ENCODE measurements at places on chromosomes 12 and 14. TPM values are rescaled to one million over a fixed set of nuclear protein-coding genes. Genes with fewer than 3 reads are reported as not detected.
A peak's percentile ranks its signal among the peaks of the same experiment; 100 is the strongest.

Gene PLEKHG7
- not detected for total RNA-seq

DNA sequence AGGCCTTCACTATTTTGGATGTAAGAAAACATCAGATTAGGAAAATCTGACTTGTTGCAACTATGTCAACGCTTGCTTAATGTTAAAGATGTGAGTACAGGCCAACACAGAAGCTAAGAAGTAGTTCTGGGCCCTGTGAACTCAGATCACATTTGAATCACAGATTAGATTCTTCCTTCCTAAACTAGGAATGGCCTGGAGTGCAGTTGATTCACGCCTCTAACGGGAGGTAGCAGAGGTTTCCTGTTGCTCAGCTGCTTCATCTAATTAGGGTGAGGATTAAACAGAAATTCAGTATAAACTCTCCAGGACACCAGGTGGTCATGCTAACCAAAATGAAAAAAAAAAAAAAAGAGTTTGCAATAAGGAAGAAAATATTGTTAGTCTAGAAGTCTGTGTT lies 314.3 kb downstream of the TRHDE start:
- no peak overlapping the region for H3K4me3 ChIP-seq

DNA sequence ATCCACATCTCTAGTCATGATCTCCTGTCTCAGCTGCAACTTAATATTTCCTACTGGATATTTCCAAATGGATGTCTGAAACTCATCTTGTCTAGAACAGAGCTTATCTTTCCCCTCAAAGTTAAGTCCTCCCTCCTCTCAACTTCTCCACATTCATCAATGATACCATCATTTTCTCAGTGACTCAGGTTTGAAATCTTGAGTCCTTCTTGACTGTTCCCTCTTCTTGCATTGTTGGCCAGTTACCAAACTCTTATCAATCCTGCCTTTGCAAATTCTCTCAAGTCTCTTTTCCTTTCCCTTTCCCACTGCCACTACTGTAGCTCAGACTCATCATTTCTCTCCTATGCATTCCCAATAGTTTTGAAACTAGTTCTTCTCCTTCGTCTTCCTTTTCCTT lies 14.3 kb upstream of the CHURC1 start:
- no peaks in the 10 kb centered on the region for H3K4me1 ChIP-seq
- H3K4me3 ChIP-seq: no peak overlapping the region
- no peak overlapping the region for H3K27ac ChIP-seq
- no peaks in the 10 kb centered on the region for H3K36me3 ChIP-seq

GRCh38 chr14:99596071-99596627 lies 7.9 kb downstream of the CCDC85C start:
- no peaks in the 10 kb centered on the region for H3K27me3 ChIP-seq
- H3K4me3 ChIP-seq: no peak overlapping the region
- no peaks in the 10 kb centered on the region for H3K36me3 ChIP-seq
- no peak for DNase-seq

Gene NPFF
- total RNA-seq: 0.57 TPM

GRCh38 chr14:88518592-88519512 lies 36.0 kb downstream of the PTPN21 start:
- no peak overlapping the region for H3K4me3 ChIP-seq
- DNase-seq: no peak
- H3K4me1 ChIP-seq: no peaks in the 10 kb centered on the region
- peaks cover 27% of the 10 kb centered on the region for H3K27me3 ChIP-seq
- H3K27ac ChIP-seq: no peak overlapping the region

Gene CCDC196
- not detected for total RNA-seq

- peaks cover 7% of the 10 kb centered on the region for H3K27me3 ChIP-seq
- no peaks in the 10 kb centered on the region for H3K4me1 ChIP-seq
- no peak overlapping the region for H3K27ac ChIP-seq
- no peak overlapping the region for H3K4me3 ChIP-seq
Observed at GRCh38 chr14:88232771-88233170, 90.3 kb downstream of the KCNK10 start.

GRCh38 chr12:108266131-108266530 lies 73.0 kb downstream of the CMKLR1 start:
- peaks cover 4% of the 10 kb centered on the region for H3K27me3 ChIP-seq
- H3K4me3 ChIP-seq: no peak overlapping the region
- no peak overlapping the region for H3K27ac ChIP-seq
- H3K36me3 ChIP-seq: no peaks in the 10 kb centered on the region
- no peak for DNase-seq
- H3K4me1 ChIP-seq: no peaks in the 10 kb centered on the region

- no peaks in the 10 kb centered on the region for H3K27me3 ChIP-seq
- H3K36me3 ChIP-seq: no peaks in the 10 kb centered on the region
- H3K4me1 ChIP-seq: no peaks in the 10 kb centered on the region
- H3K4me3 ChIP-seq: no peak overlapping the region
- DNase-seq: no peak
Observed at GRCh38 chr14:41343857-41344256, 262.8 kb upstream of the LRFN5 start.

Gene NRIP2
- not detected for total RNA-seq

Gene LMO3
- not detected for total RNA-seq

DNA sequence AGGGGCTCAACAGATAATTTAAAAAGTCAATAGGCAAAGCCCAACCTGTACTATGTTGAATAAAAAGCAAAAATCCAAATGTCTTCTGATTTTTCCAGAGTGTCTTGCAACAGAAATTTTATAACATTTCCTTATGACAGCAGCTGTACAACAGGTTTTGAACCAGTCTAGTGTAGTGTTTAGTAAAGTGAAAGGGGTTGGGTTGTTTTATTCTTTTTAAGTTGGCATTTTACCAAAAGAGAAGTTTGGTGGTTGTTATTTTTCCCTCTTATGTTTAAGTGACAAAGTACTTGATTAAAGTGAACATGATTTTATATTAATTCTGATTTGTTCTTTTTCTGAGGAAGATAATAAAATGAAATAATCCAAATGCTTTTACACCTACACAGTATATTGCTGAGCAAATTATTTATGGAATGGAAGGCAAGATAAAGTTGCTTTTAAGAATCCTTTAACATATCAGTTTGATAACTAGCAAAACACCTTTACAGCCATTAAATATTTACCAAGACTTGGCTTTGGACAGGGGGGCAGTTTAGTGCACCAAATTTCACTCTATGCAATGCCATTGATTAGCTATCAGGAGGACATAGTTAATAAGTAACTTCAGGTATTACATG lies 128.9 kb downstream of the FOXA1 start:
- no peaks in the 10 kb centered on the region for H3K27me3 ChIP-seq
- H3K4me3 ChIP-seq: no peak overlapping the region
- DNase-seq: no peak
- no peak overlapping the region for H3K27ac ChIP-seq
- H3K36me3 ChIP-seq: no peaks in the 10 kb centered on the region

GRCh38 chr14:100688598-100689461 lies 37.9 kb upstream of the DLK1 start:
- no peak overlapping the region for H3K4me3 ChIP-seq
- no peaks in the 10 kb centered on the region for H3K4me1 ChIP-seq
- H3K36me3 ChIP-seq: no peaks in the 10 kb centered on the region
- H3K27me3 ChIP-seq: no peaks in the 10 kb centered on the region

Gene RBP5
- not detected for total RNA-seq

DNA sequence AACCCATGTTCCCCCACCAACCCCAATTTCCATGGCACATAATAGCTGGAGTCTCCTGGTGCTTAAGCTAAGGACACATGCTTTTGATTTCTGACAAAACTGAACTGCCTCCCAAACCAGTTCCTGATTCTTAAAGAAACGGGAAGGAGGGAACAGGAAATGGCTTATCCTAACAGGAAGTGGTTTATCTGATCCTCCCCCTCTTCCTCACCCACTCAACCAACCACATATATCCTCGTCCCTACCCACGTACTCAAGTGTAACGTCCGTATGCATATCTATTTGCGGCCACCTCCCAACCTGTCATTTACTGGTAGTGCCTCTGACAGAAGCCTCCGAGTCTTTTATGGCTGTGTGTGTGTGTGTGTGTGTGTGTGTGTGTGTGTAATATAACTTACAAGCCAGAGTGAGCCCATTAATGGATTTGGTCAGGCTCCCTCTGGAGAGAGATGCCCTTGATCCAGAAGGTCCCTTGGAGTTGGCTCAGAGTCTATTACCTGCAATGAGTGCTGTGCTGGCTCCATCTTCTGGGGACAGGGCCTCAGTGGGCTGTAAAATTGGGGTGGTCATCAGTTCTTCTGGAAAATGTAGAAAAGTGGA lies 7.7 kb downstream of the DAZAP2 start:
- H3K27me3 ChIP-seq: no peaks in the 10 kb centered on the region
- H3K36me3 ChIP-seq: peaks cover 26% of the 10 kb centered on the region
- peak overlapping the region; percentile 32 for H3K4me3 ChIP-seq
- peak; percentile 82 for DNase-seq
- peak overlapping the region; percentile 77 for H3K27ac ChIP-seq

Gene CIDEB
- total RNA-seq: 21.8 TPM

GRCh38 chr12:12147111-12147510 lies 76.4 kb downstream of the BCL2L14 start:
- H3K36me3 ChIP-seq: no peaks in the 10 kb centered on the region
- peaks cover 4% of the 10 kb centered on the region for H3K27me3 ChIP-seq
- H3K27ac ChIP-seq: no peak overlapping the region
- no peak for DNase-seq

DNA sequence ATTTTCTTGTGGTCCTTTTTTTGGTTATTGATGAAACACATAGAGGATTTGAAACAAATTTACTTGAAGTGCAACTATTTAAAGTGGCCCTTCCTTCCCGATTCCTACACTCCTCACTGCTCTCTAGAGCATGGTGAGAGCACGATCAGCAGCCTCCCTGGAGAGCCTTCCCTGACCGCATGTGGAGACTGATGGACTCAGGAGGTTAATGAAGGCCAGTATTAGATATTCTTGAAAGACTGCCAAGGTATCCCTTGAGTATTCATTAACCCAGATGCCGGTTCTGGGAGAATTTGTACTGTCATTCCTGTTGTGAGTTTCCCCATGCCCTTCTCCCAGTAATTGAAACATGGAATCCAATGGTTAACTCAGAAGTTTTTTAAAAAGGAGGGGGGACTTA lies 102.8 kb upstream of the FGD4 start:
- DNase-seq: no peak
- no peaks in the 10 kb centered on the region for H3K4me1 ChIP-seq
- no peak overlapping the region for H3K27ac ChIP-seq
- H3K36me3 ChIP-seq: no peaks in the 10 kb centered on the region
- no peak overlapping the region for H3K4me3 ChIP-seq

DNA sequence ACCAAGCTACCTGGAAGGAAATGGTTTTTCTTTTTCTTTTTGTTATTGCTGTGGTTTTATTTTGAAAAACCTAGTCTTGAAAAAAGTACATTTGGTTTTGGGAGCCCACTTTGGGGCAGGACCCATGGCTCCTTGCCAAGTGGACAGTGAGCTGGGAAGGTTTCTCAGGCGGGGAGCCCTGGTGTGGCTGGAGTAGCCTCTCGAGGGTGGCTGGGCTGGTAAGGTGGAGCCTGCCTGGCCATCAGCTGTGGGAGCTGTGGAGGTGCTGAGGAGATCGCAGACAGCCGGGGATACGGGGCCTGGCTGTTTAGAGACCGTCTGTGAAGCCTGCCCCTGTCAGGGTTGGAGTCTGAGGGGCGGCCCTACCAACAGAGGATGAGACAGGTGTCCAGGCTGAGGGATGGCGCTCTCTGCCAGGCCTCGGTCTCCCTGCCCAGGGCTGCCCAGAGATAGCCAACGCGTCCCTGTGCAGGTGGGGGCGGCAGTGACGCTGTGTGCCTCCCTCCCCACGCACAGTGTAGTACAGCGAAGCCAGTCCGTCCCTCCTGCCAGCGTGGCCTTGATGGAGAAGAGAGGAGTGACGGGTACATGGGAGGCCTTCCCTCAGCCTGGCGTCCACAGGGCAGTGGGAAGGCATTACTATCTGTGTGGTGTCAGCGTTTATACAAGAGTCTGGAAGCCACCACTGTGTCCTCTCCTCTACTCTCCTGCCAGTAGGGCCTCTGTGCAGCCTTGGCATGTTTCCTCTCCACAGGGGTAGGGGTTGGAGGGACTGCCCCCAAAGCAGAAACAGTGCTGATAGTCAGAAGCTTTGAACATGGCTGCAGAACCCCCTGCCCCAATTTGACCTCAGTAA lies 5.9 kb downstream of the RIN3 start:
- H3K27ac ChIP-seq: no peak overlapping the region
- no peak overlapping the region for H3K4me3 ChIP-seq
- no peak for DNase-seq
- peaks cover 26% of the 10 kb centered on the region for H3K27me3 ChIP-seq
- peaks cover 23% of the 10 kb centered on the region for H3K4me1 ChIP-seq

Gene BBOF1
- 0.72 TPM for total RNA-seq

DNA sequence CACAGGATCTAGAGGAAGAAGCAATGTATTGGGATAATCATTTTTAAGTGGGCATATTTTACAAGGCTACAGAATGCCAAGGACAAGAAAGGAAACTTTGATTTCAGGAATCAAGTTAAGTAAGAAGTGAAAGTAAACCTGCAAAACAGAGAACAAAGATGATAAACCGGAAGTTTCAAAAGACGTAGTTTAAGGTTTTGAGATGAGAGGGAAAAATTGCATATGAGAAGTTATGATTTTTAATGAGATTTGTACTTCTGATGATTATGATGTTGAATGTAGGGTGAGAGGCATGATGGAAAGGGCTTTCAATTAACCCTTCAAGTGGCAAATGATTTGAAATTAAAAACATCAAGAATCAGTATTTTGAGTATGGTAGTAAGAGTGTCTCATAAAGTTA lies 134.9 kb downstream of the CAPZA3 start:
- no peaks in the 10 kb centered on the region for H3K36me3 ChIP-seq
- H3K27me3 ChIP-seq: no peaks in the 10 kb centered on the region
- no peak overlapping the region for H3K27ac ChIP-seq
- H3K4me3 ChIP-seq: no peak overlapping the region

DNA sequence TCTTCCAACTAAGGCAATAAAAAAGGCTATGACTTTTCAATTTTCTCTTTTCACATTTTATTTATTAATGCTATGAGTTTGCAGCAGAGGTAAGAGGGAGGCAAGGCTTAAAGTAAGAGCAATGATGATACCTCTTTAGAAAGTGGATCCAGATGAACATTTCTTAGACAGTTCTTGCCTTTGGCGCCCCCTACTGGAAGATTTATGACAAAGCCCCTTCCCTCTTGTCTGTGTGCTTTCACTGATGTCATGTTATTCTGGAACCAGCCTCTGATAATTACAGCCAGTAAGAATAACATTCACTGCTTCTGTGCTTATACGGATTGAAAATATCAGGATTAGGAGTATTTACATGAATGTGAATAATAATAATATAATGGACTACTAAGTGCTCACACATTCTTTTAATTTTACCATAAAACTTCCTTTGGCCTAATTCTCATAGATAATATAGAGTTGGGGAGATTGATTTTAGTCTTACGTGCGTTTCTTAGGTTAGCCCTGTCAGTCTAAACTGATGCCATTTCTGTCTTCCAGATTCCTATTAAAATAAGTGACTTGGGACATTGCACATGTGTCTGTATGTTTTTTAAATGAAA lies 1929.9 kb upstream of the SEL1L start:
- H3K27me3 ChIP-seq: no peaks in the 10 kb centered on the region
- H3K4me3 ChIP-seq: no peak overlapping the region
- DNase-seq: peak; percentile 61

DNA sequence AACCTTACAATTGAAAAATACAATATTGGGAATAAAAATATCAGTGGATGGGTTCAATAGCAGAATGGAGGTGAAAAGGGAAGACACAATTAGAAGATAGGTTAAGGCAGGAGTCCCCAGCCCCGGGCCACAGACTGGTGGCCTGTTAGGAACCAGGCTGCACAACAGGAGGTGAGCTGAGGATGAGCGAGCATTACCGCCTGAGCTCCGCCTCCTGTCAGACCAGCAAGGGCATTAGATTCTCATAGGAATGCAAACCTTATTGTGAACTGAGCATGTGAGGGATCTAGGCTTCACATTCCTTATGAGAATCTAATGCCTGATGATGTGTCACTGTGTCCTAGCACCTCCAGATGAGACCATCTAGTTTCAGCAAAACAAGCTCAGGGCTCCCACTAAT lies 27.3 kb upstream of the ST8SIA1 start:
- H3K27me3 ChIP-seq: peaks cover 2% of the 10 kb centered on the region
- no peak for DNase-seq
- H3K36me3 ChIP-seq: no peaks in the 10 kb centered on the region

All from activated CD4-positive, alpha-beta T cell treated with anti-CD3 and anti-CD28 coated beads, Interleukin-2, amount 10 ng/mL, durations not matched to agents 24 days and 14 days (primary cell).